ENCODE measurements at places on chromosomes 2 and 18. TPM values are rescaled to one million over a fixed set of nuclear protein-coding genes. Genes with fewer than 3 reads are reported as not detected.
A peak's percentile ranks its signal among the peaks of the same experiment; 100 is the strongest.

DNA sequence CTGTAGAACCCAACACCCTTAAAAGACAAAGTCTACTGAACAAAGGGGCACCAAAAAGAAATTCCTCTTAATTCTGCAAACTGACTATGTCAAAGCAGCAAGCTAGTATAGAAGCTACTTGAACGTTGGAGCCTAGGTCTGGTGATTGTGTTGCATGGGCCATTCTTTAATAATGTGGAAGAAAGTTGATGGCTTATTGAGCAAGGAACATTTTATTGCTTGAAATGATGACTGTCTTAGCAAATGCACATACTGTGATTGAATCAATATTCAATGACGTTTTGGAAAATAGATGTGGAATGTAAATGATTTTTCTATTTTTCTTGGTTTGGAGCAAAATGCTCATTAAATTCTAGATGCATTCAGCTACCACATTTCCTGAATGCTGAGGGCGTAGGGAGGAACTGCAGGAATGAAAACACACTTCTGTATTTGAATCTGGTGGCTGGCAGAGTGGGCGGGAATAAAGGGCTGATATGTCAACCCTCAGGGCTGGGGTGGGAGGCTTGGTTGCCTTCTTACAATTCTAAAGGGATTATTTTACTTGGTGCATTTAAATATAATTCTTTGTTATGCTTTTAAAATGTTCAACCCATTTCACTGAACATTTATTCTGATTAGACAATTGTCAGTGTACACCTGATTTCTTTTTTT is 26.5 kb downstream of the MYO3B start:
- DNase-seq = no peak

GRCh38 chr2:157868993-157869392 is 7.1 kb downstream of the ACVR1 start:
- no peak for DNase-seq

GRCh38 chr2:207129821-207130220 is 35.9 kb downstream of the KLF7 start:
- no peak for DNase-seq

DNA sequence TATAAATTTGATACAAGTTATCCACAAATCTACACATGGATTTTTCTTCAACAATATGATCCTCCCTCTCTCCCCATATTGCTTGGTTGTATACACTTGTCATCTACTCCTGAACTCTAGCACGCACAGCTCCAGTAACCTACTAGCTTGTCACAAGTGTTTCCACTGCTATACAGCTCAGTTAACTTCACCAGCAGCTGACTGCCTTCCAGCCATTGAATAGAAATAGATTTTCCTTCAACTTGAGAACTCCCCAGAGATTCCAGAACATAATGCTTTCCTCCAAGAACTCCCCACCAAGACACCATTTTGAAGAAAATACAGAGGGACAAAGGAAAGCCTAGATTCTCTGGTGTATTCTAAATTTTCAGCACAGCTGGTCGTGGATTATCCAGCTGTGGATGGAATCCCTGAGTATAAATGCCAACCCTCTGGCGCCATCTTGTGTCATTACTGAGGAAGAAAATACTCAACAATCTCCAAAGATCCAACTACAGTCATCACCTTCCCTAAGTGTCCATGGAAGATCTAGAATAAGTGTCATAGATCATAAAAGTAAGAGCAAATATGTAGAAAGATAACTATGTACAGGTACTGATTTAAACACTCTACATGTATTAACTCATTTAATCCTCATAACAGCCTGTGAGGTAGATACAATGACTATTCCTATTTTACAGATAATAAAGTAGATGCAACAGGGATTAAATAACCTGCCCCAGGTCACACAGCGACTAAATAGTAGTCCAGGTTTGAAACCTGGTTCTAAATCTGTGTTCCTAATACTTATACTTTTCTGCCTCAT is 156.7 kb downstream of the ARHGAP28 start:
- peak; percentile 90 for DNase-seq

DNA sequence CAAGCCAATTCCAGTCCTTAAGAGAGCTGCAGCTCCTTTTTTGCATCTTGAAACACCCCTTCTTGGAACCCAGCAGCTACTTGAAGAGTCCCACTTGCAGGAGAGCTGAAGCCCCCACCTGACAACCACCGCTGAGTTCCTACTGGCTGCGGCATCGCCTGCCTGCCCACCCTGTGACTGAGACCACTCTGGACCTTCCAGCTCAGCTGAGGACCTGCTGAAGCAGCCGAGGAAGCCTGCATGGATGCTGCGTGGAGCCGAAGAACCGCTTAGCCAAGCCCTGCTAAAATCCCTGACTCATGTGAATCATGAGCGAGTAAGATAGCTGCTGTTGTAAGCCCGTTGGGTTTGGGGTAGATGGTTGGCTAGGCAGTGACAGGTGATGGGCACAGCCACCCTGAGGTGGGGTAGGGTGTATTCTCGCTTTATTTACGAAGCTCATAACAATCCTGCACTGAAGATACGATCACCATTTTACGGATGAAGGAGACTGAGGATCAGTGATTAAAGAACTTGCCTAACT is 78.4 kb downstream of the INHBB start:
- DNase-seq = no peak

DNA sequence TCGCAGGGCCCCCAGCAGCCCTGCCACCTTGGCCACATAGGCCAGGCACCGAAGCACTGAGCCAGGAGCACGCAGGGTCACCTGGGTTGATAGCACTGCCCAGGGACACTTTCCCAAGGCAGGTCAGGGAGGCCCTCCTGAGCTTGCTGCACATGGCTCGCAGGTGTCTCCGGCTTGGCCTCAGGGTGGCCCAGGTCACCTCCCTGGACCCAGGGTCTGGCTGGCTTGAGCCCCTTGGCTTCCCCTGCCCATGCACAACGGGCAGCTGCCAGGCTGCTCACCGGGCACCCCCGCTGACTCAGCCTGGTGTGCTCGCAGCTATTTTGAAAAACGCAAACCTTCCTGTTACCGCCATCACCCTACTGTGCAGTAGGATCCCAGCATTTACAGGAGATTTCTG is 502.3 kb downstream of the EIPR1 start:
- no peak for DNase-seq

- no peak for DNase-seq
Measured at GRCh38 chr2:210681491-210681890, 125.1 kb downstream of the CPS1 start.

- DNase-seq = no peak
Measured at GRCh38 chr18:24570716-24571115, 110.3 kb downstream of the HRH4 start.

- no peak for DNase-seq
Measured at GRCh38 chr18:69383186-69383585, 17.5 kb upstream of the DOK6 start.

- DNase-seq = peak; percentile 60
Measured at GRCh38 chr2:36731941-36732672, 35.6 kb downstream of the VIT start.

- no peak for DNase-seq
Measured at GRCh38 chr2:151029406-151030157, 232.1 kb downstream of the RBM43 start.

DNA sequence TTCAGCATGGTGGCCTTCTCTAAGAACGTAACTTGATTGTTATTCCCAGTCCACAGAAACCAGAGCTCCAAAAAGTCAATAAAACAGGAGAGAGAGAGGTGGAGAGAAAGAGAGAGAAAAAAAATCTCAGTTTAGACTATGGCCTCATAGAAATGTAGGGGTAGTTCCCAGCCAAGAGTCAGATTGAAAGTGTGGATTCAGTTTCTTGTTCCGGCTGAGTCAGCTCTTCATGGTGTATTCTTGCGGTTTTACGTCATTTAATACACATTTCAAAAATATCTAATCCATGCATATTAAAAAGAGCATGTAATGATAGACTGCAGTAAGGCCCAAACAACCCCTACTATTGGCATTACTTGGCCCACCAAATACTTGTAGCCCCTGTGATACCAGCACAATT is 303.9 kb downstream of the ETAA1 start:
- DNase-seq = no peak

DNA sequence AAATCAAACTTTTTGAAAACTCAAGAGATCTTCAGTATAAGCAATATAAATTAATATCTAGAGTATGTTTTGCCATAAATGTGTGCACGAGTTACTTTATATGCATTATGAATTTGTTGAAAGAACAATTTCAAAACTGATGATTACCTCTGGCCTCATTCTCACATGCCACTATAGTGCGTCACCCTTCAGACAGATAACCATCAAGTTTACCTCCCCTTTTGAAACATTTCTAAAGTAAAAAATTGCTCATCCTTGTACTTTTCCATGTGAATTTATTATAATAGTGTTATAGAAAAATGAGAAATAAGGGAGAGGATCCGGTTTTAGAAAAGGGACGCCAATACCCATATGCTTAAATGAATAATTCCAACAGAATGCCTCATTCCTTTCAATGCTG is 38.3 kb downstream of the ZEB2 start:
- no peak for DNase-seq

DNA sequence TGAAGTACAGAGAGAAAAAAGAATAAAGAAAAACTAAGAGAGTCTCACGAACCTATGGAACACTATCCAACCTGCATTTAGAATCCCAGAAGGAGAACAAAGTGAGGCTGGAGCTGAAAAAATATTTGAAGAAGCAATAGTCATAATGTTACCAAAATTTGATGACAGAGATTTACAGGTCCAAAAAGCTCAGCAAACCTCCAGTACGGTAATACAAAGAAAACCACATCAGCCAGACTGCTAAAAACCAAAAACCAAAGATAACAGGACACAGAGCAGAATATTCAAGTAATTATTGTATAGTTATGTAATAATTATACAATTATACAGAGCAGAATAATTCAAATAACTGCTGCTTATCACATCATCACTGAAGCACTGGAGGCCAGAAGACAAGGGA is 23.7 kb downstream of the ATL2 start:
- DNase-seq = no peak

GRCh38 chr2:227351639-227352038 is 26.6 kb downstream of the MFF start:
- no peak for DNase-seq

Gene SP140L
- 12.4 TPM for polyA plus RNA-seq

Gene ADAM23
- polyA plus RNA-seq = 18.3 TPM

Gene ALPI
- not detected for polyA plus RNA-seq

Gene SH3RF3
- polyA plus RNA-seq = 6.9 TPM

Gene NYAP2
- 0.16 TPM for polyA plus RNA-seq

Measured in muscle of arm (tissue), 14 donors.